Adrenal gland (tissue), 19 donors: ENCODE measurements at places on chromosomes 1 and 21. TPM values are rescaled to one million over a fixed set of nuclear protein-coding genes. Genes with fewer than 3 reads are reported as not detected.

DNA sequence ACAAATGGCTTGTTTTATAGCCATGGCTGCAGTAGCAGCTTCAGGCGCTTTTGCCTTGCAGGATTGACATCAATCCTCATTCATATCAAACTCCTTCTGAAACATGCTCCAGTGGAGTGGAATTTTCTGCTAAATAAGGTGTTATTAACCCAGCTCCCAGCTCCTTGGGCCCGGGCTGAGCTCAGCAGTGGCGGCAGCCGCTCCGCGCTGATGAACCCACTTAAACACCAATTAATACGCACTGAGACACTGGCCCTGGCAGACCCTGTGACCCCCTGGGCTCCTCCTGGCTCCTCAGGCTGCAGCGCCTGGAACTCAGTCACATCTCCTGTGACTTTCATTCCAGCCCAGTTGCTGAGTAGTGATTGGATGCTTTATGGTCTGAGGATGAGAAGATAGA, 137.4 kb upstream of the GRIK3 start:
- H3K36me3 ChIP-seq = no peaks in the 10 kb centered on the region
- no peaks in the 10 kb centered on the region for H3K27me3 ChIP-seq
- no peak for DNase-seq
- H3K4me1 ChIP-seq = no peaks in the 10 kb centered on the region
- H3K4me3 ChIP-seq = no peak overlapping the region
- no peak overlapping the region for H3K27ac ChIP-seq

DNA sequence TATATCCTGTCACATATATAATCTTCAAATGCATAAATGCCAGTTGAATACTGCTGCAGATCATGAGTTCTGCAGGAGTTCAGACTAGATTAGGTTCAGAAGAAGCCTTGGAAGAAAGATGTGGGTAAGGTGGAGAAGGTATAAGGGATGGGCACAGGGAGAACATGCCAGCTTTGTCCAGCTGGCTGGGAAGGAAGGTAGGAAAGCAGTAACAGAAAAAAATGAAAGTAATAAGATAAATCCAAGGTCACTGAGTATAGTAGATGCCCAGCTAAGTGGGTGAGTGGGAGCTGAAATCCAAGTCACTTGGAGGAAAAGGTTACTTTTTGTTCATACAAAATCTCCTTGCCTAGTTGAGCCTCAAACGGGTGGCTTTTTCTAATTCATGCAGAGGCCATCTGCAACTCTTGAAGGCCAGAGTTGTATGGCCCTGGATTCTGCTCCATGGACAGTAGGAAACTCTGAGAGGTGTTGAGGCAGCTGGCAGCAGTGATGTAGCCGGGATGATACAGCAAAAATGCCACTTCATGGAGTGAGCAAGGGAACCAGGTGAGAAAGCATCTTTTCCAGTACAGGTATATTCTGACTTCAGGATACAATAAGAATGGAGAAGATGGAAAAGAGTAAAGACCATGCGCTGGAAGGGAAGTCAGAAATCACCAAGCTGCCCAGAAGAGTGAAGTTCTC, 3.4 kb downstream of the RCSD1 start:
- H3K4me1 ChIP-seq = no peaks in the 10 kb centered on the region
- no peaks in the 10 kb centered on the region for H3K27me3 ChIP-seq
- H3K27ac ChIP-seq = no peak overlapping the region
- DNase-seq = no peak
- no peaks in the 10 kb centered on the region for H3K36me3 ChIP-seq

DNA sequence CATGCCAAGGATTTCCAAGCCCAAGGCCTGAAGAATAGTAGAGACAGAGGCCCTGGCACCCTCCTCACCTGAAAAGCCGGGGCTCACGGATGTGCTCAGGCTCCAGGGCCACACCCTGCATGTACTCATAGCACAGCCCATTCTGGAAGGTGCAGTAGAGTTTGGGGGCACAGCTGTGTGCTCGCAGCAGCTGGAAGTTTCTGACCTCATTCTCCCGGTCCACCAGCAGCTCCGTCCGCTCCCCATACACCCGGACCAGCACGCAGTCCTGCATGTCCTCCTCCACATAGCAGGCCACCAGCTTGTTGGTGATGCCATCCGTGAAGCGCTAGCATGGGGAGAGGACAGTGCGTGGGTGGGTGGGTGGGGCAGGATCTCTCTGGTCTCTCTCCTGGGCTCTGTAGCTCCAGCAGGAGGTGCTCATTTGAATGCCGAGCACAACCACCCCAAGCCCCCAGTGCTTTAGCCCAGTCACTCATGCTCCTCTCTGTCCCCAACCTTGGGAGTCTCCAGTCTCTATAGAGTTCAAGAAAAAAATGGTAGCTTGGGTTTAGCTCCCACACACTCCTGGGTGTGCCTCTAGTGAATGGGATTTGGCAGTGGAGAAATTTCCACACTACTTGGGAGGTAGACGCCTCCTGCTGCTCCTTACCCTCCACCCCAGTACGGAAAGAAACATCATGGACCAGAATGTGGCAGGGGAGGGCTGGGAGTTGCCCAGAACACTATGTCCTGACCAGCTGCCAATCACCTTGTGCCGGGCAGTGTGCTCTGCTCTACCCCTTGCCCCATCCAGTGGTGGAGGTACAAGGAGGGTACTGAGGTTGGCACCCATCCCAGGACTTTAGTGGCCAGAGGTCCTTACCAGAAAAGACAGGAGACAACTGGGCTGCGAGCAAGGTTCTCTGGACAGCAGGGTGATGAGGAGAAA, 1.9 kb downstream of the ETNK2 start:
- no peaks in the 10 kb centered on the region for H3K36me3 ChIP-seq
- H3K27ac ChIP-seq = no peak overlapping the region
- H3K27me3 ChIP-seq = no peaks in the 10 kb centered on the region
- no peak overlapping the region for H3K4me3 ChIP-seq

DNA sequence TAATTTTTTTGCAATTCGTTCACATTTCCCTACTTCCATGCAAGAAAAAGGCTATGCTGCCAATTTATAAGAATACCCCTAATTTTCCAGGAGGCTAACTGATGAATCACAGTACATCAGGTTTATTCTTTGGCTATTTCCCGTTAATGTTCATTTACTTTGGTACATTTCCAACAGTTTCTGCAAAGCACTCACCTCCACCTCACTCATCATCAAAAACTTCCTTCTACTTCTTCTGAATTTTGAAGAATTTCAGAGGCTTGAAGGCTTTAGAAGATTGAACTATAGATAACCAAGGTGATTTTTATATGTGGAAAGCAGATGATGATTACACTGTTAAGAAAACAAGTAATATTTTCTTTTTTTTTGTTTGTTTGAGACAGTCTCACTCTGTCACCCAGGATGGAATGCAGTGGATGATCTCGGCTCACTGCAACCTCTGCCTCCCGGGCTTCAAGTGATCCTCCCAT, 60.5 kb upstream of the HP1BP3 start:
- no peaks in the 10 kb centered on the region for H3K4me1 ChIP-seq
- H3K36me3 ChIP-seq = no peaks in the 10 kb centered on the region
- no peak for DNase-seq
- H3K27ac ChIP-seq = no peak overlapping the region
- no peaks in the 10 kb centered on the region for H3K27me3 ChIP-seq
- H3K4me3 ChIP-seq = no peak overlapping the region

DNA sequence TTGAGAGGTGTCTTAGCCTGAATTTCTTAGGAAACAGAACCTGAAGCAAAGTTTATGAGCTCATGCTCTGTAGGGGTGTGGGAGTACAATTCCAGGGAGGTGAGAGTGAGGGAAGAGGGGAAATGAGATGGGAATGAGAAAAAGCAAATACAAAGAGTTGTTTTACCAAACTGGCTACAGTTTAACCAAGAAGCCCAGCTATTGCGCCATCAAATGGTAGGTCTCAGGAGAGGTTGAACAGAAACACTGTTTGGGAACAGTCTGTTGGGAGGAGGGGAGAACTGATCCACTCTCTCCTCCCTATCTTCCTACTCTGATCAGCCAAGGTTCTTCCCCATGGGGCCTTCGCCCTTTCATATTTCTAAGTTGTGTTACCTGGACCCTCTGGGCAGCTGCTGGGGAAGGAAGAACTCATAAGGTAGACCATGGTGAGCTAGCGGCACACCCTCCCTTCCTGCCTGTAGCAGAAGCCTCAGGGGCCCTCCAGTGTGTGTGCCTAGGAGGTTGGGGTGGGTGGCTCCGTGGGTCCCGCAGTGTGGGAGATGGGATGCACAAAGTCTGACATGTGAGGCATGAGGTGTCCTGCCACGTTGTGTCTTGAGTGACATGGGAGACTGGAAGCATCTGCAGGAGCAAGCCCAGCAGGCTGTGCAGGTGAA, 120.5 kb downstream of the UCK2 start:
- DNase-seq = no peak
- no peak overlapping the region for H3K4me3 ChIP-seq

- H3K4me1 ChIP-seq = peaks cover 80% of the 10 kb centered on the region
- H3K27ac ChIP-seq = no peak overlapping the region
- H3K4me3 ChIP-seq = no peak overlapping the region
- H3K27me3 ChIP-seq = no peaks in the 10 kb centered on the region
- H3K36me3 ChIP-seq = no peaks in the 10 kb centered on the region
- DNase-seq = no peak
These were observed 29.6 kb downstream of the GNB1 start for GRCh38 chr1:1861339-1861730.

DNA sequence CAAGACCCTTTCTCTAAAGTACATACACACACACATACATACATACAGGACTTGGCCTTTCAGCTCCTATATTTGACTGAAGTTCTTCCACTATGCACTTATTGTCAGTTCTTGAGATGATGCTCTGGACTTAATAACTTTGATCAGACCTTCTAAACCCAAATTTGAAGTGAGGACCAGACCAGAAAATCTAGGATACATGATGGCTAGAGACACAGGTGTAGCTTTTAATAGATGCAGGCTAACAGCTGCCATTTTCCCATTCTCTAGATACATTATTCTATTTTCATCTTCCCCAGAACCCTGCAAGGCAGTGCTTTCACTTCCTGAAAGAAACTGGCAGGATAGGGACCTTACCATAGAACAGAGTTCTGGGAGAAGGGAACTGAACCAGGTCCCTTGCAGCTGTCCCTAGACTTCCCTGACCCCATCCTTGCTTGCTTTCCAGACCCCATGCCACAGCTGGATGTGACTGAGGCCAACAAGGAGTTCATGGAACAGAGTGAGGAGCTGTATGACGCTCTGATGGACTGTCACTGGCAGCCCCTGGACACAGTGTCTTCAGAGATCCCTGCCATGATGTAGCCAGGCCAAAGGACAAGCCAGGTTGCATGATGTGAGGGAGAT, 14.9 kb upstream of the RAB42 start:
- H3K36me3 ChIP-seq = no peaks in the 10 kb centered on the region
- DNase-seq = no peak
- peaks cover 15% of the 10 kb centered on the region for H3K4me1 ChIP-seq
- no peaks in the 10 kb centered on the region for H3K27me3 ChIP-seq
- H3K4me3 ChIP-seq = no peak overlapping the region

DNA sequence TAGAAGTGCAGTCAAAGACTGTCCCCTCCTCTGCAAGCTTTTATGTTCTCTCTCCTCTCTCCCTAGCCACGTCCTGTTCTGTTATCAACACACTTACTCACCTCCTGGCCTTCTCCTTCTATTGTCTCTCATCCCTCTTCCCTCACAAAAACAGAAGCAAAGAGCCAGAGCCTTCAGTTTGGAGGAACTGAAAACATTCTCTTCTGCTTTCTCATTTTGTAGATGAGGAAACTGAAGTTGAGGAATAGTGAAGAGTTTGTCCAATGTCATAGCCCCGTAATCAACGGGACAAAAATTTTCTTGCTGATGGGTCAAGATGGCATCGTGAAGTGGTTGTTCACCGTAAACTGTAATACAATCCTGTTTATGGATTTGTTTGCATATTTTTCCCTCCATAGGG, 1.9 kb downstream of the NLRP3 start:
- H3K36me3 ChIP-seq = no peaks in the 10 kb centered on the region
- H3K4me1 ChIP-seq = no peaks in the 10 kb centered on the region
- H3K27me3 ChIP-seq = no peaks in the 10 kb centered on the region

DNA sequence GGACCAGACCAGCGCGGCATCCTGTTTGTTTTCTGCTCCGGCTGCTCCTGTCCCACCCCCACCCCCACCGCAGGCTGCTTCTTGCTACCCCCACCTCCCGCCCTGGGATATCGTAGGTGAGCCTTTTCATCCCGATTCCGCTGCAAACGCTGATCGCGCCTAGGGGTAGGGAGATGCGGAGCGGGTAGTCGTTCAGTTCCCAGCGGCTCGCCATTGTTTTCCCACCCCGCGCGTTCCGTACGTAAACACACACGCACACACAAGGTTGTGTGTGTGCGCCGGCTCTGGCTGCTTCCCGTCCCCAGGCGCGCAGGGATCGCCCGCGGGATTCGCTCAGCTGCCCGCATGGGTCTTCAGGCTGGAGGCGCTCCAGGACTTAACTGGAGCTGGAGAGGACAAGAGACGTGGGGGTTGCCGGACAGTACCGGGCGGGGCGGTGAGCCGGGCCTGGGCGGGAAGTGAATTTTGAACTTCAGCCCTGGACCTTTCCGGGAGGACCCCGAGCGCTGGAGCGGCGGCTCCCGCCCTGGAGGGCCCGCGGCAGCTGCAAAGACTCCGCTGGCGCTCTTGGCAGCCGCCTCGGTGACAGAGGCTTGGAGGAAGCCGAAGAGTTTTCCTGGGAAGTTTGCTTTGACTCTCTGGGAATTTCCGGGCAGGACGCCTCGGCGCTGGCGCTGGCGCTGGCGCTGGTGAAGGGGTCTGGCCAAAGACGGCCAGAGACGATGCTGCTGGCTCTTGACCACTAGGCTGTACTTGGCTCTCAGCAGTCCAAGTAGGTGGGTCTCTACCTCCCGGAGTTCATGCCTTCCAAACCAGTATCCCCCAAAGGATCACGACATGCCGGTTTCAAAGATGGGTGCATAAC, 1.6 kb downstream of the SOX13 start:
- no peaks in the 10 kb centered on the region for H3K27me3 ChIP-seq
- DNase-seq = peak; percentile 75
- H3K27ac ChIP-seq = no peak overlapping the region
- no peaks in the 10 kb centered on the region for H3K36me3 ChIP-seq
- H3K4me1 ChIP-seq = peaks cover 44% of the 10 kb centered on the region

- H3K27me3 ChIP-seq = no peaks in the 10 kb centered on the region
- H3K4me3 ChIP-seq = peak within 1 kb of the TSS; percentile 78
- peak within 1 kb of the TSS; percentile 81 for H3K27ac ChIP-seq
- DNase-seq = peak; percentile 62
These were observed at the start of gene ECE1 for GRCh38 chr1:21289700-21290545. ECE1 (minus strand) TSS chr1:21290463; CDS start chr1:21290414, 49 bp downstream.

GRCh38 chr1:200972985-200973742, 50.4 kb downstream of the KIF21B start:
- no peaks in the 10 kb centered on the region for H3K36me3 ChIP-seq
- H3K27ac ChIP-seq = no peak overlapping the region
- H3K4me1 ChIP-seq = no peaks in the 10 kb centered on the region
- no peak for DNase-seq
- peaks cover 3% of the 10 kb centered on the region for H3K27me3 ChIP-seq

NTMT2 gene
- total RNA-seq = not detected

GOLT1A gene
- not detected for total RNA-seq

KLHL20 gene
- total RNA-seq = 30.0 TPM
